ENCODE measurements at places on chromosomes 1 and 21.

DNA sequence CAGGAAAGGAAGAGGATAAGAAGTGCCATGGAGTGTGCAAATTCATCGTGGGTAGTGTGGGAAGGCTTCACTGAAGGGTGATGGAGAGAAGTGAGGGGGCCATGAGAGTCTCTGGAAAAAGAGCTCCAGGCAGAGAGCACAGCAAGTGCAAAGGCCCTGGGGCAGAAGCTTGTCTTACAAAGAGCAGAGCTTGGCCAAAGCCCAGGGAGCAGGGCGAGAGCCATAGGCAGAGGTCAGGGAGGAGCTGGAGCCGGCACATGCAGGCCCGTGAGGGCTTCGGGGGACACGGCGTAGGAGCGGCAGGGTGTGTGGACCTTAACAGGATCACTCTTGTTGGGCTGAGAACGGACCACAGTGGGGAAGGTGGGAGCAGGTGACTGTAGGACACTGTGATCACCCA is 83.7 kb upstream of the EDN2 start:
- no peak for DNase-seq

GRCh38 chr1:231046730-231047395 is 6.8 kb upstream of the FAM89A start:
- no peak for DNase-seq

DNA sequence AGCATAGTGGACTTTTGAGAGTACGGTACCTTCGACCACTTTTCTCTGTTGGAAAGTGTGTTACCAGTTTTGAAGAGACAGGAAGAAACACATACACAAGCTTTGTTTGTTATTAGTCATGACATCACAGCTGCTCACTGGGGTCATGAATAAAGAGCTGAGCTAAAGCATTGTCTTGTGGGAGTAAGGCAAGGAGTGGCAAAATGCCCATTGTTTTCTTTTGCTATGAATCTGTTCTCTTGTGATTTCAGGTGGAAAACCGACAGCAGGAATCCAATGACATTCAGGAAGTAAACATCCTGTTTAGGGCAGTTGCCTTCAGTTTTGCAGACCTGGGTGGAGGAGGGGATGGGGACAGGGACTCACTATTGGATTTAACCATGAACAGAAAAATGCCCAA is 66.2 kb downstream of the RGL1 start:
- DNase-seq, result no peak

DNA sequence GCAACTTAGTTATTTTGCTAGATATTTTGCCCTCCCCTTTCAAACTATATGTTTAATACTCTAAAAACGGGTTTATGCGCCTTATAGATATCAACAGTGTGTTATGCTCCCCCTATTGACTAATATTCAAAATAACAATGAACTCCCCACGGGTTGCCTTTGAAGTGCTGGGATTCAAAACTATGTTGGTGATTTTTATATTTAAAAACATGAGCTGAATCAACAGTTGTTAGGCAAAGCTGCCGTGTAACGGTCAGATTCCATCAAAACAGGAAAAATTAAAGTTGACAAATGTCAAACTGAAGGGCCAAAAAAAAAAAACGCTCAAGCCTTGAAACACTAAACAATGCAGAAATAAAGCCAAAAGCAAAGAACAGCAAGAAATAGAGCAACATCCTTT is 2.5 kb downstream of the TGFBR3 start:
- no peak for DNase-seq

- DNase-seq, result peak; percentile 52
These were observed at the start of gene NENF for GRCh38 chr1:212432661-212433576. TSS of gene NENF (plus strand) at chr1:212432920. CDS start at chr1:212432944, 24 bp downstream.

- no peak for DNase-seq
These were observed 185.0 kb downstream of the MATN1 start for GRCh38 chr1:30538226-30538992.

DNA sequence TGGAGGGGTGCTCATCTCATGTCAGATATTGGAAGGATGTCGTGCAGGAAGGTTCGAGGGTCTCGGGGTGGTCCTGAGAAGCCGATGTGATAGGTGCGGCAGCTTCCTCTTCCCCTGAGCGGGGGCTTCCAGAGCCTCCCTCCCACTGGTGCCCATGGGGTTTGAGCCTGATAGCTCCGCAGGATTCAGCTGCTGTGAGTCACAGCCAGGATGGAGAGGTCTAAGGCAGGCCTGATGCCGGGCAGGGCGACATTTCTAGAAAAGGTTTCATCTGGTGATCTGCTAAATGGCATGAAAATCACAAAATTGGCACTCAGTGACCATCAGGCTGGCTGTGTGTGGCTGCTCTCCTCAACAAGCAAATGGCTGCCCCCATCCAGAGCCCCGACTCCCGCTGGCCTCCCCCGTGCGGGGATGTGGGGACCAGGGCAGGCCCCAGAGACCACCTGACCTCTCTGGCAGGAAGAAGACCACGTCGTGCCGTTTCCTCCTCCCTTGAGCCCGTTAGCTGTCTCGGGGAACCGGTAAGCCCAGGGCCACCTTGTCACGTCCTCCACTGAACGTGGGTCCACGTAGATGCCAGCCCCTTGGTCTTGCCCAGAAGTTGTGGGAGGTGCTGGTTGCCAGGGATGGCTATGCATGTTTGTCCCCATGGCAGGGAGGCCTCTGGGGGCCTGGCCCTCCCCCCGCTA is 66.1 kb downstream of the SKI start:
- no peak for DNase-seq

DNA sequence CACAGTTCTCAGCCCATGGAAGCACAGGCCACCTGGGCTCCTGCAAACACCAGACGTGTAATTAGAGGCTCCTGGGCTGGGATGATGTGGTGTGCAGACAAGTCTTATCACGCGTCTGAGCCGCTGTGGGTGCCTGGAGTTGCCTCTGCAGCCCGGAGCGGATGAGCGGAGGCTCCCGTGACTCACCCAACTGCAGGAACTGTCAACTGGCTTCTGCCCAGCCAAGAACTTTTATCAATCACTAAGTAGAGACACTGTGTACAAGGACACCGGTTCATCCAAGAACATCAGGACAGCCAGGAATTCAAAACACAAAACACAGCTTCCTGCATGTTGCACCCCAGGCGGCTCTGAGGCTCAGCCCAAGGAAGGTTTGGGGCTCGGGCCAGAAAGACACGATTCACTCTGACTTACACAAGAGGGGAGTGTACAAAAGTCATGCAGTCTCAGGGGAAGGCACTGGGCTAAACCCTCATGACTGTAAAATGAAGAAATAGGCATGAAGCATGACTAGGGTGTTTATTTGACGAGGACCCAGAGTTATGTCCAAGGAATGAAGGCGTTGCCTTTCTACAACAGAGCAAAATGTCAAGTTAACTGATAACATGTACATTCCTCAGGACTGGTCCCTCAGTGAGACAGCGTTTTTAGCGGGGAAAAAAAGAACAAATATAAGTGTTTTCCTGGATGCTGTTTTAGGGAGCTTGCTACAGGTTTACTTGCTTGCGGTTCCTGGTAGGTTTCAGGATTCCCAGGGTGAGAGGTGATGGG is 21.1 kb downstream of the ERRFI1 start:
- no peak for DNase-seq

DNA sequence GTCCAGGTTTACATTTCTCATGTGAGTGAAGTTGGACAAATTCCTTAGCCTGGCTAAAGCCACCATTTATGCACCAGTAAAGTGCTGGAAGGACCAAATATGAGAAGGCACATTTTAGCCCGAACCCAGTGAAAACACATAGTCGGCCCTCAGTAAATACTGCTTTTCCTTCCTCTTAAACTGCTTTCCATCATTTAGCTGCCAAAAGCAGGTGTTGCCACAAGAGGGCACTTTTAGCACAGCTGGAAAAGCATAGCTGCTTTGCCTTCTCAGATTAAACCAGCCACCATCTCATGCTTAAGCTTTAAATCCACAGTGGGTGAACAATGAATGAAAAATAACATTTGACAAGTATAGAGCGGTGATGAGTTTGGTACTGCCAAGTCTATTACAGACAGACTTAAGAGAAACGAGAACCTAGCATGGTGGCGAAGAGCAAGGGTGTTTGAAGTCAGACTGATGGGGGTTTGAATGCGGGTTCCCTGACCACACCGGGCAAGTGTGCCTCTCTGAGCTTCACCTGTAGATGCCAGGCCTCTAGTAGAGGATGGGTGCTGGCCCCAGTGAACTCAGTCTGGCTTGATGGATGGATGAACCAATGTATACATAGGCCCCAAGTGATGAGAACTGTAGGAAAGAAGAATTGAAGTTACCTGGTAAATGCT is 57.8 kb downstream of the SLC35D1 start:
- DNase-seq, result peak; percentile 28

DNA sequence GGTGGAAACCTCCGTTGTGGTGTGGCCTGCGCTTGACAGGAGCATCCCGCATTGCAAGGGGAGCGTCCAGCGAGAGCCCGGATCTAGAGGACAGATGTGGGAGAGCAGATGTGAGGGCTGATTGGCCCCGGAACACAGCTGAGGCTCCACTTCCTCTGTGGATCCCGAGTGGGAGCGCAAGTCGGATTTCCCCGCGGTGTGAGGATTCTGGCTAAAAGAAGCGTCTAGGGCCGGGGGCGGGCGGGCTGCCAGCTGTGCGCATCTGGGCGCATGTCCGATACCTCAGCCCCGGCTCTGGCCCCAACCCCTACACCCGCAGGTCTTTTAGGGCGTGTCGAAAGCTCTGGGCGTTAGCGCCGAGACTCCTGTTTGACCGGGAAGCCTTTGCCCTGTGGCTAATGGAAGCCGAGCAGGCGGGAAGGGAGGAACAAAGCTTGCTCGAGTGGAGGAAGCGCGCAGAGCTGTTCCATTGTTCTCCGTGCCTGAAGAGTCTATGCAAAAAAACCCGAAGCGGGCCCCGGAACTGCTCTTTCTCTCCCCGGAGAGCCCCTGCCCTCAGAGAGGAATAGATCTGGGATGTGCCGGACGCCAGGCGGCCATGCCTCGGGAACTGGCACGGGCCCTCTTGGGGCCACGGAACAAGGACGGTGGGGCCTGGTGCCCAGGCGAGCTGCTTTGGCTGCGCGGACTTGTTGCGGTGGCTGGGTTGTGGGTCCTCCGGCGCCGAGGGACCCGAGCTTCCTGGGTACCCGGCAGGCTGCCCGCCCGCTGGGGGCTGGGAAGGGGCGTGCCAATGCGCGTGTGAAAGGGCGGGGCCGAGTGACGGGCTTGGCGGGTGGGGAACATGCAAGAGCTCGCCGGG is 111.1 kb downstream of the NAV1 start:
- no peak for DNase-seq

DNA sequence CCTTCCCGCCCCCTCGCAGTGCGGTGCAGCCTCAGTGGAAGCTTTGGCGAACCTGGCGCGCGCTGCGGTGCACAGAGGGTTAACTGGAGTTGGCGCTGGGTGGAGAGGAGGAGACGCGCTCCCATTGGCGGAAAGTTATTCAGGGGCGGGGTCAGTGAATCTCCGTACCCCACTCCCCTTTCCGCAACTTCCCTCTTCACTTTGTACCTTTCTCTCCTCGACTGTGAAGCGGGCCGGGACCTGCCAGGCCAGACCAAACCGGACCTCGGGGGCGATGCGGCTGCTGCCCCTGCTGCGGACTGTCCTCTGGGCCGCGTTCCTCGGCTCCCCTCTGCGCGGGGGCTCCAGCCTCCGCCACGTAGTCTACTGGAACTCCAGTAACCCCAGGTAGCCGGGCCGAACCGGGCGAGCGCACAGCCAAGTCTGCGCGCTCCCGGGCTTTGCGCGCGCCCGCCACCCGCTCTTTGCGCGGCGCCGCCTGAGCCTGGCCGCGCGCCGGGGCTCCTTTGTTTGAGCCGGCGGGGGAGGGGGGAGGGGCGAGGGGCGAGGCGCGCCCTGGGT is at the start of gene EFNA4:
TSS of gene EFNA4 (plus strand) at position 191 of the 561 bp plus-strand sequence. CDS start at position 275, 84 bp downstream.
- peak; percentile 80 for DNase-seq

DNA sequence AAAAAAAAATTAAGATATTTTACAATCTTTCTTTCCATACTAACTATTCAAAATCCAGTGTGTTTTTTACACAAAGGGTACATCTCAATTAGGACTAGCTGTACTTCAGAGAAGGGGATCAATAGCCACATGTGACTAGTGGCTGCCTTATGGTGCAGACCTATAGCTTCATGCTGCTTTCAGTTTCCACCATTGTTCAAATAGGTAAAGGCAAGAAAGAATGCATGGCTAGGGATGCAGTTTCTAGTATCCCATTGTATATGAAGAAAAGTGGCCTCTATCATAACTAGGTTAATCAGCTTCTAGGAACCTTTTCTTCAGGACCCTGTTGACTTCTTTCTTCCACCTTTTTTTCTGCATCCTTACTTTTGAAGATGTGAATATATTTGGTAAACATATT is 35.7 kb downstream of the OSBPL9 start:
- no peak for DNase-seq

DNA sequence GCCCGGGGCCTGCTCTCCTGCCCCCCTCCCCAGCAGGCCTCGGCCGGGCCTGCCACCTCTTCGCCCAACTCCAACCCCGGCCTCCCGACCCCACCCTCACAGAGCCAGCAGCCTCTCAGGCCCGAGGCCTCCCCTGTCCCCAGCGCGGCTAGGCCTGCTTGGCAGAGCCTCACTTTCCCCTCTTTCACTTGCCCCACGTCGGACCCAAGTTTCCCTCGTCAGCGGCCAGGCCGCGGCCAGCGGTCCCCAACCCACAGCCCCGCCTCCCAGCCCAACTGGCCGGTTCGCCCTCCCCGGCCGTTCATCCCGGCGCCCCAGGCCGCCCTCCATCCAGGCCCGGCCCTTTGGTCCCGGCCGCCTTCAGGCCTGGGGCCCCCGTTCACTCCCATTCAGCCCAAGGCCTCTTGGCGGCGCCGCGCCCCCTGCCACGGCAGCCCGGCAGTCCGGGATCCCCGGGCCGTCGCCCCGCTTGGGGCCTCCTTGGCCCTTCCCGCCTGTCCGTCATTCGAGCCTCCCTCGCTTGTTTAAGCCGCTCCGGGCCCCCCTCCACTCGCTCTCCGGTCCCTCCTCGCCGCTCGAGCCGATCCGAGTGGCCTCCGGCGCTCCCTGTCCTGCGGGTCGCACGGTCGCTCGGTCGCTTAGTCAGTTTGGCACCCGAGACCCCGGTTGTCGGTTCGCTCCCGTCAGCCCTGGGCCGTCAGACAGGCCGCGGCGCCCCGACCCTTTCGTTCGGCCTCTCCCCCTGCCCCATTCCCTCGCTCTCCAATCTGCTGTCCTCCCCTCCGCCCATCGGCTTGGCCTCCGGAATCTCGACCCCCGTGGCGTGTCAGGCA is 1.4 kb downstream of the LRRC41 start:
- peak; percentile 29 for DNase-seq

- DNase-seq, result no peak
These were observed 6.9 kb downstream of the CASQ1 start for GRCh38 chr1:160197231-160197630.

All from T follicular helper cell (primary cell).